ENCODE measurements at places on chromosomes 1 and 21.
A peak's percentile ranks its signal among the peaks of the same experiment; 100 is the strongest.

DNA sequence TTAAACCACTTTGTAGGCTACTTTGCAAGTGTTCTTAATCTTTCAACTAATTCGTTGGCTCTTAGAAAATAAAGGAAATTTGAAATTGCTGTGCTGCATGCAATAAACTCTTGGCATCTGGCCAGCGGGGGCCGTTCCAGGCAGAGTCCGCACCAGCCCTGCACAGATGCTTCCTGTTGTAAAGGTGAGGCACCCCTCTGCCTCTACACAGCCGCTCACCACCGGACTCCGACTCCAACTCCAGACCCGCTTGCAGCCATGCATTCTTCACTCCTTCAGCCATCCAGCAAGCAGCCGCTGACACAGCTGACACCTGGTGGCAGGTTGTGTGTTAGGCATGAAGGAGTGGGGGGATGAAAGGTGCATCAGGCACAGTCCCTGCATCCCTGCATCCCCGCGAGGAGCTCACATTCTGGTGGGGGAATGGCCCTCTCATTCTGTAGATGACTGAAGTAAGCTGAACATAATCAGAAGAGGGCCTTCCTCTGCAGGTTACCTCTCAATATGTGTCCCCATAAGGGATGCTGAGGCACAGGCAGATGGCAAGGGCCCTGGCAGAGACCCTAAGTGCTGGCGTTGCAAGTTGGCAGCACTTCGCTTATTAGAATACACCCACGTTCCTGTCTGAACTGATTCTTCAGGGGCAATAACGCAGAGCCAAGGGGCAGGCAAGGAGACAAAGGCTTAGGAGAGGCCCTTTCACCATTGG lies 56.8 kb downstream of the GLIS1 start:
- peak; percentile 63 for DNase-seq

DNA sequence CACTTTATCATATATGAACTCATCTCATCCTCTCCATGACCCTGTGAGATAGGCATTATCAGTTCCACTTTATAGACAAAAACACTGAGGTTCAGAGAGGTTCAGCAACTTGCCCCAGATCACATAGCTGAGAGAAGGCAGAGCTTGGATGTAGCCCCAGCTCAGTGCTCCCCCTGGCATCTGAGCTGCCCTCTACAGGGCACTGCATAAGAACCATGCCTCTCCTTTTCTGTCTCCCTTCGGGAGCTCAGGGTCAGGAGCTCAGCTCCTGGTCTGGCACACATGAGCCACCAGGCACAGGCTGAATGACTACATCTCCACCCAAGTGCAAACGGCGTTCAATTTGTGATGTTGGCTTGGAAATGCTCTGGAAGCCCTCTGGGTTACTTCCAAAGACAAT lies 16.9 kb downstream of the RAB7B start:
- peak; percentile 34 for DNase-seq

DNA sequence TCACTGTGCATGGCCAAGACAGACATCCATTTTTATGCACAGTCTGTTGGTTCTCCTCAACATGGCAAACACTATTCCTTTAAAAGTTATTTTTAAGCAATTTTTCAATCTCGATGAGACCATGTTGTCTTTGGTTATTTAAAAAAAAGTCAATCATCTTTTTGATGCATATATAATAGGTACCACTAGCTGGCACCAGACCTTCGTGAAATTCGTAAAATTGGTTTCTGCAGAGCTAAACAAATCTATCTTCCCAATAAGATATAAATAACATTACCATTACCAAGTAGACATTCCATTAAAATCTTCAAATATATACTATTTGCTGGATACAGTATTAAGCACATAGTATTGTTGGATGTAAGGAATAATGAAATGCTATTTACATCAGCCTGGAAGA lies 220.0 kb upstream of the GREM2 start:
- no peak for DNase-seq

DNA sequence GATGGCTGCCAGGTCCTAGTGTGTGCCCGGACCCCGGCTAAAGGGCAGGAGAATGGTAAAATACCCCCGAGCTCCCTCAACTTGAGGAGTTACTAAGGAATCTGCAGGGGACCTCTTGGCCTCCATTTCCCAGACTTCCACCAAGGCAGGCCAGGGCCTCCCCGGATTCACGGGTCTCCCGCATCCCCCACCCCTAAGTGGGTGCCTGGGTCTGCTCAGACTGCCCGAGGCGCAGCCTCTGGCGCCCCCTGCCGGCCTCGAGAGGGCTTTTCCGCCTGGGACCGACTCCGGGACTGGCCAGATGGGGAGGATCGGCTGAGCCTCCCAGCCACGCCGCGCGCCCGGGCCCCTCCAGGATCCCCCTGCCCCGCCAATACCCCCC lies 1.7 kb downstream of the PLEKHG5 start:
- DNase-seq = peak; percentile 76

GRCh38 chr1:31759298-31760023 lies 4.7 kb downstream of the ADGRB2 start:
- no peak for DNase-seq

GRCh38 chr1:115013792-115014191 lies 15.8 kb upstream of the TSHB start:
- no peak for DNase-seq

DNA sequence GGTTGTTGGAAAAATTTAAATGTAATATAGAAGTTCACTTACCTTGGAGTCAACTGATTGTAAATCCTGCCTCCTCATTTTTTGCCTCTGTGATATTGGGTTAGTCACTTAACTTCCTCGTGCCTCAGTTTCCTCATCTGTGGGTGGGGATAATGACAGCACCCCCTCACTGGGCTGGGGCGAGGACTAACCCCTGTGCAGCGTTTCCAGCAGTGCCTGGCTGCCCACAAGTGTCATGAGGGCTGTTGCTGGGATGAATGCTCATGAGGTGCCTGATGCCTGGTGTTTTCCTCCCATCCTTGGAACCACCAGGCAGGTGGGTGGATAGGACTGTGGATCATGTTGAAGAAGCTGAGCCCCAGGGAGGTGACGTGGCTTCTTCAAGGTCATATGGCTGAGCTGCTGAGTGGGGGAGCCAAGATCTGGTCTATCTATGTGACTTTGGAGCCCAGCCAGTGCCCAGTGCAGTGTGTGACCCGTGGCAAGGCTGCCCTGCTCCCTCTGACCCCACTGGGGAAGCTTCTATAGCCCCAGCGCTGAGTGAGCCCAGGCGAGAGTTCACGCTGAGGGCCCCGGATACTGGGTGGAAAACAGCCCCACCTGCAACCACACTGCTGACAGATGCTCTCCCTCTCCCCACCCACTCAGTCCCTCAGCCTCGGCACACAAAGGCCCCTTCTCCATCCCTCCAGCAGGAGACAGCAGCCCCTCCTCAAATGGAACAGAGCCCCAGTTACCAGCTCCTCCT lies 446.0 kb downstream of the PTPRU start:
- DNase-seq = no peak

- peak; percentile 55 for DNase-seq
These were observed 11.9 kb downstream of the MTFR1L start for GRCh38 chr1:25831569-25832196.

- DNase-seq = peak; percentile 51
These were observed 12.3 kb downstream of the NCF2 start for GRCh38 chr1:183577897-183578465.

DNA sequence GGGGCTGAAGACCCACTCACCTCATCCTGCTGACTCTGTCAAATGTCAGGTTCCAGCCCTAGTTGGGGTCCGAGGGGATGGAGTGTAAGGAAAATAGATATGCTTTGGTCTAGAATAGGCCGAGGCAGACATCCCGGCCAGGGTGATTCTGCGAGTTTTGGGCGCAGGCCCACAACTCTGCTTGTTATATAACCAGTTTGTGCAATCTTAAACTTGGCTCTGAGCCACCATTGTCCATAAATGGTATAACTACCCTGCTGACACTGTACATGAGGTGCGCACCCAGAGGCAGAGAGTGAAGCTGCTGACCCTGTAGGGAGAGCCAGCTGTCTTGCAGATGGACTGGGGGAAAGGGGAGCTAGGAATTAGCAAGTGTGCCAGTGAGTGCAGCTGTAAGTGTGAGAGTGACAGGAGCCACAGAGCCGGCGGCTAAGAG lies 1388.8 kb downstream of the AMY1C start:
- no peak for DNase-seq

DNA sequence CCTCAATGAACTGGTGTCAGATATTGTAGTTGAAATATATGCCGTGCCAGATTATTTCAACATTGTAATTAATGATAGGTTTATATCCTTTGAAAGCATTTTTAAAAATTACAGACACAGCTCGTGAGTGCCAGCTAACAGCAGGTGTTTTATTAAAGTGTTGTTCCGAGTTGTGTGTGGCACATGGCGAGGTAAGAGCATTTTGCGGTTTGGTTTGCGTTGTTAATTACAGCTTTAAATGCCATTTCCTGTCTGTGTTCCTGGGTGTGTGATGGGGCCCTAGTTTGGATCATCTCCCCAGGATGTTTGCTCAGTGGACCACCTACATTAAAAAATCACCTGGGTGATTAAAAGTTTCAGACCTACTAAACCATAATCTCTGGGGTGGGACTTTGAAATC lies 97.4 kb downstream of the PRDM2 start:
- no peak for DNase-seq

GRCh38 chr1:188155261-188155660 lies 1326.5 kb downstream of the PLA2G4A start:
- no peak for DNase-seq

GRCh38 chr21:40143822-40144525 lies 276.7 kb downstream of the PCP4 start:
- DNase-seq = peak; percentile 75

- DNase-seq = peak; percentile 72
These were observed 14.7 kb downstream of the C1orf116 start for GRCh38 chr1:207017615-207018559.

DNA sequence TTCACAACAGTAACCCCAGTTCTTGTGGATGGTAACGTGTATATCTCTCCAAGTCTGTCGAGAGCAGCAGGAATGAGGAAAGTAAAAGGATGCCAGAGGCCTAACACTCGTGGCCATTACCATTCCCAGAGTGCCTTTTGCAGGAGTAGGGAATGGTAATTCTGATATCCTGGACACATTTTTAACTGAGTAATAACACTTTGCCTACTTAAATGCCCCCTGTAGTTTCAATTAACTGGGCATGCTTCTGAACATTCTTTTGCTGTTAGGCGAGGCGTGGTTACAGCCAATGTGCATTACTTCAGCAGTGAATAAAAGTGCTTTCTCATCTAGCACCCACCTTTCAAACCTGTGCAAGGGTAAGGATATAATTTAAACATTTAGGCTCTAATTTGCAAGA lies 258.5 kb upstream of the ADGRL2 start:
- no peak for DNase-seq

DNA sequence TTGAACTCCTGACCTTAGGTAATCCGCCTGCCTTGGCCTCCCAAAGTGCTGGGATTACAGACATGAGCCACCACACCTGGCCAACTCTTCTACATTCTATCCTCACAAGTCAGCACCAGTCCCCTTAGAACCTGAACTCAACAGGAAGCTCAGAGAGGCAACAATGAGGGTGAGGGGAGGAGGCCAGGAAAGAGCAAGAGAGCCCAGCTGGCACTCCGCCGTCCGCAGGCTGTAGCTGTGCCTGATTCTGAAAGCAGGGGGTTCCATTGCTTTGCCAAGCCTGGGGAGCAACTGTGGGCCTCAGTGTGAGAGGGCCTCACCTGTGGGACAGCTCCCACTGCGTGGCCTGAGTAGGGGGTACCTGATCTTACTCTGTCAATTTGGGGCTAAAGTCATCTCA lies 18.7 kb downstream of the STK40 start:
- no peak for DNase-seq

GRCh38 chr1:160625725-160626498 lies 20.9 kb downstream of the SLAMF1 start:
- peak; percentile 65 for DNase-seq

DNA sequence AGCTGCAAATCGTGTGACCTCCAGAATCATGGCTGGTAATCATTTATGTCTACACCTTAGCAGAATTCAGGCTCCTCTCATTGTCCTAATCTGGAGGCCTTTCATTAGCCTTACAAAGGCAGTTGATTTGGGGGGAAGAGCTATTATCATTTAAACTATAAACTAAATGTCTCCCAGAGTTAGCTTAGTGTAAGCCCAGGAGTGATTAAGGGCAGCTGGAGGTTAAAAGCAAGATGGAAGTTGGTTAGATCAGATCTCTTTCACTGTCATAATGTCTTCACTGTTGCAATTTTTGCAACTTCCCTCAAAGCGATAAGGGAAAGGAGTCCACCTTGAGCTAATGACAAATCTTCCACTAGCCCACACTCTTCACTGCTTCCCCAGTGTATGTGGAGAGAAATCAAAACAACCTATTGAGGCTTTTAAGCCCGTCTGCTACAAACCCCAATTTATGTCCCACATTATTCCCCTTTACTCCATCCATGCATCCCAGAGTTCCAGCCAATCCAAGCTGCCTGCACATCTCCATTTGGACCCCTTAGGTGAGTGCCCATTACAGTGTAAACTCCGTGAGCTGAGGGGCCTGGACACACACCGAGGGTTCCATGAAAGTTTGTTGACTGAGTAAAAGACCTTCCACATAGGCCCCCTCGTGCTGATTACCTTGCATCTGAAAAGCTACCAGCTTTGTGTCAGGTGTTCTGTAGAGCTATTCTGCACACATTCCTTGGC lies 61.5 kb upstream of the KLHDC7A start:
- peak; percentile 34 for DNase-seq

DNA sequence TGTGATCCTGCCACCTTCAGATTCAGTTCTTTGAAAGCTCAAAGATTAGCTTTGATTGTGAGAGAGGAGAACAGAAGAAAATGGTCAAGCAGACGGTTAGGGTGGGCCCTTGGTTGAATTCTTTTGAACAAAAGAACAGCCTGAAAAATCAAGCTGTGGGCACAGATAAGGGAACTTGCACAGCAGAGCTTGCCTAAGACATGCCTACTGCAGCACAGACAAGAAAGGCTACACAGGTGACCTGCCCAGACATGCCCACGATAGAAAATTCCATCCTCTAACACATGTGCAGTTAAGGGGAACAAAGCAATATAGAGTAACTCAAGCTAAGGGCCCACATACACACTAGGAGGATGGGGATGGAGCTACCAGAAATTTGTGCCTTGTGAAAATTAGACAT lies 512.5 kb upstream of the LRRC7 start:
- DNase-seq = peak; percentile 66

DNA sequence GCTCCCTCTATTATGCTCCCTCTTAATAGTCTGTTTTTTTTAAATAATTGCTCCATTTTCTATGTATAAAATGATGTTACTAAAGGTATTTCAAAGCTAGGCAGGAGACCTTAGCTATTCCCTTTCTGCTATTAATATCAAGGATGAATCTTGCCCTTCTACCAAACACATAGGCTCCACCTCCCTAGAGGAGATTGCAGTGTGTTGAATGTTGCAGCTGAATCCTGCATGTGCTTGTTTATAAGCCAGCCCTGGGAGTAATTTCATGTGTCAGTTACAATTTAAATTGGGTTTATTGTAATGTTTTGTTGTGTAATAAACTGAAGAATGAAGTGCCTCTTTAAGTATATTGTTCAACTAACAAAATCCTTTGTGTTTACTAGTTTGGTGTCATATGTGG lies 66.0 kb downstream of the TMEM200B start:
- DNase-seq = no peak
